ENCODE measurements at places on chromosomes 6 and 20.

DNA sequence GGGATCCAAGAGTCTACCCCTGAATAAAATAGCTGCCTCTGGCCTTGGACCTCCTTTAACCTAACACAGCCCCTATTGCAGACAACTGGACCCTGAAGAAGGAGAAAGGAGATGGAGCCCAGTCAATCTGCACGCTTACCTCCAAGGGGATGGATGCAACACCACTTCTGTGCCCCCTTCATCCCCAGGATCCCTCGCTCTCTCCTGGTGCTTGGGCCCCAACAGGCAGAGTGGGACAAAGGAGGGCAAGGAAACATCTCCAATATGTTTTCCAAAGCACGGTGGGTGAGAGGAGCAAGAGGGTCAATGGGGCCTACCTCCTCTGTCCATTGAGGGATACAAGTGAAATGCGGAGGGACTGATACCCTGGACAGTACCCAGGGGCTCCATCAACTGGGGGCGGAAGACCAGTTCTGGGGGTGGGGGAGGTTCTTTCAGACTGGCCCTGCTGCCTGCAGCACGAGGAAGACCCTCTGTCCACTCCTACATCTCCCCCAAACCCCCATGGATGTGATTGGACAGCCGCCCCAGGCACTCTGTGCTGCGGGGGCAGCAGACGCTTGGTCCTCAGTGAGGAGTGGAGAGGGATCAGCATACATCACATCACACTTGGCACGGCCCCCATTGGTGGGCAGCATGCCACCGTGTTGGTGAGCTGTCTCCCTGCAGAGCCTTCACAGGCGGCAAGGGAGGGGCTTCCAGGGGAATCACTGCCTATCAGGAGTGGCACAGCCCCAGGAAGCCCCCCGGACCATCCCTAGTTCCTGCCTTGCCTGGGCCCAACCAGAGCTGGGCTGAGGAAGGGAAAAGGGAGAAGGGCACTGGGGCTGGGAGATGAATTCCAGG is 70.6 kb downstream of the MRPL14 start:
- DNase-seq: no peak

DNA sequence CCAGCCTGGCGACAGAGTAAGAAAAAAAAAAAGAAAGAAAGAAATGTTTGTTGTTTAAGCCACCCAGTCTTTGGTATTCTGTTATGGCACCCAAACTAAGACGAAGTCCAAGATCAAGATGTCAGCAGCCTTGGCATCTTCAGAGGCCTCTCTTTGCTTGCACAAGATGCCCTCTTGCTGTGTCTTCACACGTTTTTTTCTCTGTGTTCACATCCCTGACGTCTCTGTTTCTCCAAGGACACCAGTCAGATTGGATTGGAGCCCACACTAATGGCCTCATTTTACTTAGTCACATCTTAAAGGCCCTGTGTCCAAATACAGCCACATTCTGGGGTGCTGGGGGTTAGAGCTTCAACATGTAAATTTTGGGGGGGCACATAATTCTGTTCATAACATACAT is 380.9 kb downstream of the GJA1 start:
- DNase-seq: no peak

DNA sequence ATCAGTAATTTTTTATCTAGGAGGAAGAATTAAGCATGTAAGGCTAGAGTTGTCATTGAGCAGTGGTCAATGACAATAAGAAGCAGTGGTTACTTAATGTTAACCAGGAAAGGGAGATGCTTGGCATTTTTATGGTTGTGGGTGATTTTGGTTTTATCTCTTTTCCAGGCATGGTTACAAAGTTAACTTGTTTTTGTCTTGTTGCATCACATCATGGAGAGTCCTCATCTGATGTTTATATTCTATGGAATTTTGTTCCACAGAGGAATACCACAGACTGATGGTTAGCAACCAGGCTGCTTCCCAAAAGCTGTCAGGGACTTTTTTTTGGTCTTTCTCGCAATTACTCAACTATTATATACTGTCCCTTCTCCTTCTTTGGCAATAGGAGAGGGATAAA is 32.7 kb downstream of the OPRM1 start:
- no peak for DNase-seq

GRCh38 chr20:22333885-22334545 is 250.4 kb downstream of the FOXA2 start:
- DNase-seq: no peak

DNA sequence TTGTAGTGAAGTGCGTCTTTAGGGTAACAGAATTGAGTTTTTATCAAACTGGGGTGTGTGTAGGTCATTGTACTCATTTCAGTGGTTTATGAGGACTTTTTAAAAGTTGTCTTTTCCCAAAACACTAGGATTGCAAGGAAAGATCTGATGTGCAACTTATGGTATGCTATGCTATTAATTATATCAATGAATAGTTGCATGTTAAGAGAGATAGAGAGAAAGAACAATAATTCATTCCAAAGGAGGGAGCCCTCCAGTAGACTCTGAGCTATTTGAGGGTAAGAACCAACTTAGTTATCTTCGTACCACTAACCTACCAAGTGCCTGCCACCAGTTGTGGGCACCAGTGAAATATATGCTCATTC is 117.1 kb downstream of the RNF144B start:
- no peak for DNase-seq

- no peak for DNase-seq
These were observed 1003.1 kb downstream of the KIF16B start for GRCh38 chr20:15570156-15570555.

DNA sequence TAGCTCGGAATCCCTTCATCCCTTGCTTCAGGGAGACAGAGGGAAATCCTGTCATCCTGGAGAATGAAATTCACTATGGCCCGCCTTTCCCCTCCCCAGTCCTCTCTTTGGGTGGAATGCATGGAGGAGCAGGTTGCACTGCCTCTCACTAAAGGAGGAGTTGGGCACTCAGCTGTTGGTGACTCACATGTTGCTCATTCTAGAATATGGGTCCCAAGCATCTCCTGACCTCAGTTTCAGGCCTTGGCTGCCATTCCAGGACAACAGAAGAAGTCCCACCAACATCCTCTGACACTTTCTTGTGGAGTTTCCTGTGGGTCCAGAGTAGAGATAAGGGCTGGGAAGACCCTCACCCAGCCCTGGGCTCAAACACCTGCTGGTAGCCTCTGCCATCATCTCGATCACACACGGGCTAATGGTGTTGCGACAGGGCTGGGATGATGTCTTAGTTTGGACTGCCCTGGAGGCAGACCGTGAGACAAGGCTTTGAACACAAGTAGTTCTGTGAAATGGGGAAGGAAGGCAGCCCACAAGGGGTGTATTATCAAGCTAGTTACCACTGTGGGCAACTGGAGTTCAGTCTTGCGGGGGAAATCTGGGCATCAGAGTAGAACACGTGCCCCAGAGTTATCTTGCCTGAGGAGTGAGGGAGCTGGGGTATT is 52.4 kb upstream of the RNF24 start:
- DNase-seq: no peak

GRCh38 chr20:34401741-34402455 is 38.8 kb downstream of the ITCH start:
- no peak for DNase-seq

GRCh38 chr6:154434662-154435061 is 75.8 kb downstream of the CNKSR3 start:
- DNase-seq: no peak

DNA sequence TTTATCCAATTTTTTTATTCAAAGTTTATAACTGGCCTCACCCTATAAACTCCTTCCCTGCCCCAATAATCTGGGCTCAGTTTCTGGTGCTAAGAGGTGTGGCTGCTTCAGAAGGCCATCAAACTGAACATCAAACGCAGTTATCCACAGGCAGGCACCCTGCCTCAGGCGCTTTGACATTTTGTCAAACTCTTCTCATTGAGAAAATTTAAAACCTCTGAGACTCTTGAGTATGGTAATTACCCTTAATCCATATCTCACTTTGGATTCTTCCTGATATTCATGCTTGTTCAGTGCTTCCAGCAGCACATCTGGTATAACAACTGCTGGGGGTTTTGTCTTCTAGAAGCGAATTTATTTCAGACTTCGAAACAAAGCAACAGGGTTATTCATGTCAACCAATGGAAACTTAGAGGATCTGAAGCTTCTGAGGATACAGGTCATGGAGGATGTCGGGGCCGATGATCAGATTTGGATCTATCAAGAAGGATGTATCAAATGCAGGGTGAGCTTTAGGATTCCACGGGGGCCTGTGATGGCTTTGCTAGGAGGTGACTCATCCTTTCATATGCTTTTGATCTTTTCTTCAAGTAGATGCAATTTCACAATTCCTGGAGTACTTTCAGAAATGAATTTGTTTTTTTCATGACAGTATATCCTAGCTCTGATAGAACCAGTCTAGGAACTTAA is 68.2 kb downstream of the RTN4IP1 start:
- DNase-seq: no peak

DNA sequence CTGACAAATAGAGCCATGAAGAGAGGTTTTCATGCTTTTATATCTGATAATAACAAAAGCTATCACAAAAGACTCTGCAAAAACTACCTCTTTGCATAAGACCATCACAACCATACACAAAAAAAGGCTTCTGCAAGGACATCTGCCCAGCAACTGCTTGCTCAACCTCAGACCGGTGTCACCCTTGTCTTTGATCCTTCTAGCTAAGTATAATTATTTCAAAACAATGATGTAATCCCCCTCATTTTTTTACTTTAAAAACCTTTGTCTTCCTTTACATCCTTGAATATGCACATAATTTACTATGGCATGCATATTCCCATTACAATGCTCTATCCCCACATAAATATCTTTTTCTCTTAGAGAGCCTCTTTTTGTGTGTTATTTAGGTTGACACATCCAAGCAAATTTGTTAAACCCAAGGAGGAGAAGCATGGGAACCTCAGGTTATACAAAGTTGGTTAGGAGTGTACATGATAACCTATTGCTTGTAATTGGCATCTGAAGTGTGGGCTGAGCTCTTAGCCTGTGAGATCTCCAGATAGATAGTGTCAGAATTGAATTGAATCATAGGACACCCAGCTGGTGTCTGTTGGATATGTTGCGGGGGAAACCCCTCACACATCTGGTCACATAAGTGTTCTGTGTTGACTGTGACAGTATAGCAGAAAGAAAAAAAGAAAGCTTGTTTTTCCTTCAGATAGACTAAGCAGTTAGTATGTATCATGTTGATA is 20.7 kb upstream of the CGA start:
- no peak for DNase-seq

DNA sequence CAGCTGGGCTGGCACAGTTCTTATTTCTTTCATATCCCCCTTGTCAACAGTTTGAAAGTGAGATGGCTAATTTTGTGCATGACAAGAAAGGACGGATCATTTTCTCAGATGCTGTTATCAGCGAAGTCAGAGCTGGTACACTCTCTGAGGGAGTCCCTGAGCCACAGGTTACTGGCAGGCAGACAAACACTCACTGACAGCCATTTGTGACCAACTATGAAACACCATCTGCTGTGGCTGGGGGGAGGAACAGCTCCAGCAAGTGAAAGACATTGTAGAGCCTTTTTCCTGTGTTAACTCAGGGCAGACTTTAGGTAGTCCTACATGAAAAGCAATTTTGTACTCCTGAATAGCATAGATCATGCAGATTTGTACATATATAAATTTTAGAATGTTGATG is 22.2 kb downstream of the OLIG3 start:
- no peak for DNase-seq

DNA sequence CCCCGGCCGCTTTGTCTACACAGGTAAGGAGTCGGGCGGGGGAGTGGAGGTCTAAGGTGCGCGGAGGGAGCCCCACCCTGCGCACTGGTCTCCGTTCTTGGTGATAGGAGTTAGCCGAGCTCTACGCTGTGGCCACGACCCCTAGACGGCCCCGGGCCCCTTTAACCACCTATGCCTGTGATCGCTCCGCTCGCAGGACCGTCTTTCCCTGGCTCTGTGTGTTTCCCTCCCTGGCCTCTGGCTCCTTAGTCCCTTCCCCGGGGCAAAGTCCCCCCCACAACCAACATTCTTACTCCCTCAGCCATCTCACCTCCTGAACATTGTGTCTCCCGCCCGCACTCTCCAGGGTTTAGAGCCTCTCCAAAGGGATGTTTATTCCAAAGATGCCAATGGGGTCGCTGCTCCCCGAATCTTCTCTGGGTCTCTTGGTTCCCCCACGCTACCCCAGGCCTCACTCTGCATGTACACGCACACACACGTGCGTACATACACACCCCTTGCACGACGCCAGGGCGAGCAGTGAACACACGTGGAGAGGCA is 50.4 kb downstream of the CPXM1 start:
- DNase-seq: no peak

Data from activated CD4-positive, alpha-beta T cell treated with anti-CD3 and anti-CD28 coated beads for 4 hours (primary cell).